ENCODE measurements at places on chromosomes 6 and 20. TPM values are rescaled to one million over a fixed set of nuclear protein-coding genes. Genes with fewer than 3 reads are reported as not detected.

Gene DPPA5
- polyA plus RNA-seq: not detected

Gene SIRPB2
- polyA plus RNA-seq: not detected

Gene OR2H2
- polyA plus RNA-seq: not detected

Gene PRDM13
- not detected for polyA plus RNA-seq

Gene TUBB2B
- 3,711 TPM for polyA plus RNA-seq

Gene RIPOR3
- not detected for polyA plus RNA-seq

All from neural cell (in vitro differentiated cells).